ENCODE measurements at places on chromosomes 13 and 19.

DNA sequence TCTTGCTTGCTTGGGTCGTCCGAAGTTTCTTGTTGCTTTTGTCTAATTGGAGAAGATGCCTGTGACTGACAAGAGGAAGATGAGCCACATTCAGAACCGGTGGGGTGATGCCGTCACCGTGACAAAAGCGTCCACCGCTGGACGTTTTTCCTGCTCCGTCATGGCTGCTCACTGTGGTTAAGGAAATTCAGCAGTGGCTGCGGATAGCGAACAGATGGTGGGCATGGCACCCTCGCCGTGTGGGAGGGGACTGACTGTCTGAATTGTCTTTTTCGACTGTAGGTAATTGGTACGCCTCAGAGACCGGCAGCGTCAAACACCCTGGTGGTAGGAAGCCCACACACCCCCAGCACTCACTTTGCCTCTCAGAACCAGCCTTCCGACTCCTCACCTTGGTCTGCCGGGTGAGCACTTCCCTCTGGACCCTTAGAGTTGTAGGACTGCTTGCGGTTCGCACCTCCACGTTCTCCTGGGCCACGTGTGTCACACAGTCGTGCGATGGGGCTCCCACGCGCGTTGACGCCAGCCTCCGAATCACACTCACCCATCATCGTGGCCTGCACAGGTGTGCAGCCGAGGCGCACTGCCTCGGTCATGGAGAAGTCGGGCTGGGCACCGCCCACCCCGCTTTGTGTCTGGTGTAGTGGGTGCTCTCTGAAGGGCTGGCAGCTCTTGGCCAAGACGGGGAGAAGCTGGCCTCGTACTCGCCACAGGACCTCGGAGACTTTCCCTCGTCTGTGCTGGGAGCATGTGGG lies 26.5 kb downstream of the ATP4B start:
- no peak for DNase-seq

- DNase-seq, result no peak
Observed at GRCh38 chr19:35249848-35250711, 1.3 kb downstream of the LSR start.

DNA sequence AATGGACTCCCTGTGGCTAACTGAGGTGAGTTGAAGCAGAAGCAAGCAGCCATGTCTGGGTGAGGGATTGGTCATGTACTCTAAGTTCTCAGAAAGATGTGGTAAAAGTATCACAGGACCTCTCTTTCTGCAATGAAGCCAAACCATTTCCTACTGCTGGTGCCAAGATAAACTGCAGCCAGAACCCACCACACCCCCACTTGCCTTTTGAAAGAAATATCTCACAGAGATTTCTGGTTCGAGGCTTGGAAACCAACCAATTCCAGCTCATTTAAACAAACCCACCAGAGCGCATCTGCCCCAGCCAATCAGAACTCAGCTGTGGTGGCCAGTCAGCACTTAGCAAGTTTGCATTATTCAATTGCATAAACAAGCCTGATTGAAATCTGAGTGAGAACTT lies 204.5 kb upstream of the ATXN8OS start:
- no peak for DNase-seq

- DNase-seq, result no peak
Observed at GRCh38 chr13:33787051-33787591, 30.8 kb upstream of the RFC3 start.

- DNase-seq, result no peak
Observed at GRCh38 chr13:44274771-44275205, 98.8 kb upstream of the SERP2 start.

- DNase-seq, result no peak
Observed at GRCh38 chr13:59356607-59357006, 807.1 kb downstream of the DIAPH3 start.

DNA sequence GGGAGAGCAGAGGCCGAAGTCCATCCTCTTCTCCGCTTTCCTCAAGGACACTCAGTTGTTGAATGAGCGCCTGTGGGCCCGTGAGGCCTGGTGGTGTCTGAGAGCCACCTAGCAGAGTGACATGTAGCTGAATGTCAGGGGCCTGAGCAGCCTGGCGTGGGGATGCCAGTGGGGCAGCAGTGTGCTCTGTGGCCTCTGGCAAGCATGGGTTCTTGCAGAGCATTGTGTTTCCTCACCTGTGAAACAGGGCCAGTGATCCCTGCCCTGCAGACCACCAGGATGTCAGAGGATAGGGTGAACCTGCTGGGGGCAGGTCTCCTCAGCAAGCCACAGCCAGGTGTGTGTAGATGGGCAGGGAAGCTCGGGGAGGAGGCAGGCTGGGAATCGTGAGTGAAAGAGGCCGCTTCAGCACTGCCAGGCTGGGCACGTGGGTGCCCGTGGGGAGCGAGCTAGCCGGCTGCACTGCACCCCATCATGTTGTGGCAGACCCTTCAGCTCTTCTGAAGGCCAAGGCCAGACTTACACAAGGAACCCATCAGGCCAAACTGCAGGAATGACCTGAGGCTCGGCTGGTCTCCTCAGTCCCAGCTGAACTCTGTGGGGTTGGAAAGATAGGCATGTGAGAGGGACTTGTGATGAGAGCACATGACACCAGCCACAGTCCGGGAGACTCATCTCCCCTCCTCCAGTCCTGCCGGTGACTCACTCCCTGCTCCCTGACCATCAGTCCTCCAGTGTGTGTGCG lies 5.0 kb downstream of the PPP1R37 start:
- DNase-seq, result peak; percentile 73

- no peak for DNase-seq
Observed at GRCh38 chr19:29404951-29405727, 120.7 kb upstream of the VSTM2B start.

- DNase-seq, result no peak
Observed at GRCh38 chr13:30872685-30873461, 33.2 kb upstream of the MEDAG start.

DNA sequence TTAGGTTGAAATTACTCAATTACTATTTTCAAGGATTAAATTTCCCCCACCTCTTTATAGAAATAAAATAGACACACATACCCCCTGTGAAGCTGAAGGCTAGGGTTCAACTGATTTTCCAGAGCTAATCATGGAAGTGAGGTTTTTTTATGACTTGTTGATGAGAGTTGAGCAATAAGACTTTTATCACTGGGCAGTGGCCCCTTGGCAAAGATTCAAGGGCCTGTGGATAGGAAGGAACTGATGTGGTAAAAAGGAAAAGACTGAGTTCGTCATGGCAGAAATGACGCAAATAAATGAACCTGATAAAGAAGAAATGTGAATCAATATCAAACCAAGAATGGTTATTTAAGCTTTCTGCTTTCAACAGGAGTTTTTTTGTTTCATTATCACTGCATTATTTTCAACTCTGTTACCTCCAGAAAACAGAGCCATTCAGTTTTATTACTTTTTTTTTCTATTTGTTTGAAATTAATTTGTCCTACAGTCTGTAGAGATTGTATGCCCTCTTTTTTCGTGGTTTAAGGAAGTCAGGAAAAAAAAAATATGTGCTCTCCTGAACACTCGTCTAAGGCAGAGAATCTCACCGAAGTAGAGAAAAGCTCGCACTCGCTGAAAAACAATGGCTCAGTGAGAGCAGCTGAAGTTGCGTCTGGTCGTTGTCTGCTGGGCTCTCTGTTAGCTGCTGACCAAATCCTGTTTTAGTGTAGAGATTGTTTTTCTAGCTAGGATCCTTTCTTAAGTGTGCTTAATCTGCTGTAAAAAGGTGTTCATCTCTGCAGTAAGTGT lies 38.9 kb downstream of the STOML3 start:
- DNase-seq, result no peak

DNA sequence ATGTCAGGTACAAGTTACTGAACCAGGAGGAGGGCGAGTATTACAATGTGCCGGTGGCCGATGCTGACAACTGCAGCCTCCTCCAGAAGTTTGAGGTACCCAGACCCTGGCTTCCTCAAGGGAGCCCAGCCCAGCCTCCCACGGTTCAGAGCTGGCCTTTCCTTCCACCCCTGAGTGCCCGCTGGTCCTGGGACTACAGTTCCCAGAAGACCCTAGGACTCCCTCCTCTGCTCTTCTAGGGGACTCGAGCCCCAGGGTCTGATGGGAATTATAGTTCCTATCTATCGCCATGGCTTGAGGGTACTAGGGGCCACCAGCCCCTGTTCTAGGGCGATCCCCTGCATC lies 11.0 kb downstream of the PRKCG start:
- no peak for DNase-seq

DNA sequence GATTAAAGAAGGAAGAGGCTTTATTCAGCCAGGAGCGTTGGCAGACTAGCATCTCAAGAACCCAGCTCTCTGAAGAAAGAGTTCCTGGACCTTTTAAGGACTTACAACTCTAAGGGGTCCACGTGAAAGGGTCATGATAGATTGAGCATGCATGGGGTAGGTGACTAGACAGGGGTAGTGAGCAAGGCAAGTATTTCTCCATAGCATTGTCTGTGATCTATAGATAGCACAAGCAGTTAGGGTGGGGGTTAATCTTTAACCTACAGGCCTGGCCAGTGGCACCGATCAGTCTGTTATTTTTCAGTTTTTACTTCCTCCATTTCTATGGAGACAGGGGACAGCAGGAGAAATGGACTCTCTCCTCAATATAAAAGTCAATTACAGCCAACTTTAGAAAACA lies 983.7 kb downstream of the SLITRK1 start:
- DNase-seq, result no peak

GRCh38 chr13:44752164-44752563 lies 176.0 kb upstream of the TSC22D1 start:
- no peak for DNase-seq

DNA sequence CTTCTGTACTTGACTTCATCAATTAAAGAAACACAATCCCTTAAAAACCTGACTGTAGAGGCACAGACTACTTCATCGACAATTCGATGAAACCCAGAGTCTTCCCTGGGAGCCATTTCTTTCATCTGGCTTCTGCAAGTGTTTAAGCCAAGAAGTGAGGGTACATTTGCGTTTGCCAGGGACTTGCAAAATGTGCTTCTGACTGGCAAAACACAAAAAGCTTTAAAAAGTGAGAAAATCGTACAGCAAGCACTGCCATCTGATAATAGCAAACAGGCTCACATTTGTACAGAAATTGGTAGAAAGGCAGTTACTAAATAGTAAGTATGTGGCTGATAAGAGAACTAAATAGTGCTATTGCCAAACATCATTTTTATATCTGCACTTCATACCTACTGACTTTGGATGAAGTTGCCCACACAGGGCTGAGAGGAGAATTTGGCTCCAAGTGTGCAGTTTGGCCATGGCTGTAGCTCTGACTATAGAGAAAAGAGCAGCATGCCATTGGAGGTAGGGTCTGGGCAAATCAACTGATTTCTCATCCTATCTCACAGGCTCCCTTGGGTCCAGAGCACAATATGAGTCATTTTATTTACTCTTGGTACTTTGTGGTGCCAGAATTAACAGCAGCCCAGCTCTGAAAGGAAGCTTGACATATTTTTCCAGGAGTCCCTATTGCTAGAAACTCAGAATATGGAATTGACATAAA lies 358.1 kb downstream of the OXGR1 start:
- DNase-seq, result no peak

DNA sequence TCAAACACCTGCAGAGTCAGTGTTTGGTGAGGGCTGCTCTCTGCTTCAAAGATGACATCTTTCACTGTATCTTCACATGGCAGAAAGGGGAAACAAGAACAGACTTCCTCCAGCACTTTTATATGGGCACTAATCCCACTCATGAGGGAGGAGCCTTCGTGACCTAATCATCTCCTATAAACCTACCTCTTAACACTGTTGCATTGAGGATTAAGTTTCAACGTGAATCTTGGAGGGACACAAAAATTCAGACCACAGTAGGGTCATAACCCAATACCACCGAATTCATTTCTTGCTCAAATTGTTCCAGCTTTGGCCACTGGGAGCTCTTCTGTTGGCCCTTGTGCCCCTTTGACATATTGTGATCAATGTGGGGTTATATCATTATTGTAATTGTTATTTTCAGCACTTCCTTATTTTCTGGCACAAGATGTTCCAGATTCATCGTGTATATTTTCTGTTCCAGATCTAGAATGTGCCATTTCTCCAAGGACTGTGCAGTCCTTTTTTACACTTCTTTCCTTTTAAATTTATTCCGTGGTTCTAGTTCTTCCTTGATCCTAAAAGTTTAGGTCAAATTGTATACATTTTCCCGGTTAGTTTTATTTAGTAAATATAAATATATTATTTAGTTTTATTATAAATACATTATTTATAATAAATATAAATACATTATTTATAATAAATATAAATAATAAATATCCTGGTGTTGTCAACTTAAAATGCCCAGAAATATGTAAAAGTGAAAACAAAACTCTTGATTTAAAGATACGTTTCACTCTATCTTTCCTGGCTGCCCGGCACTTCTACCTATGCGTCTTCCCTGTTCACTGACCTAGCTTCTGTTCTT lies 35.5 kb upstream of the IGFL4 start:
- no peak for DNase-seq

DNA sequence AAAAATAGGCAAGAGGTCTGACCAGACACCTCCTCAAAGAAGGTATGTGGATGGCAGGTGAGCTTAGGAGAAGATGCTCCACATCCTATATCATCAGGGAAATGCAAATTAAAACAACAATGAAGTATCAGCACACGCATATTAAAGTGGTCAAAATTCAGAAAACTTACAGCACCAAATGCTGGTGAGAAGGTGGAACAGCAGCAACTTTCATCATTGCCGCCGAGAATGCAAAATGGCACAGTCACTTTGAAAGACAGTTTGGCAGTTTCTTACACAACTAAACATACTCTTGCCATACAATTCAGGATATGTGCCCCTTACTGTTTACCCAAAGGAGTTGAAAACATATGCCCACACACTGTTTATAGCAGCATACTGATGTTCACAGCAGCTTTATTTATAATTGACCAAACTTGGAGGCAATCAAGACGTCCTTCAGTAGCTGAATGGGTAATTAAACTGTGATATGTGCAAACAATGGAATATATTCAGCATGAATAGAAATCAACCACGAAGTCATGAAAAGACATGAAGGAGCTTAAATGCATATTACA lies 22.5 kb downstream of the OR10H4 start:
- DNase-seq, result no peak

DNA sequence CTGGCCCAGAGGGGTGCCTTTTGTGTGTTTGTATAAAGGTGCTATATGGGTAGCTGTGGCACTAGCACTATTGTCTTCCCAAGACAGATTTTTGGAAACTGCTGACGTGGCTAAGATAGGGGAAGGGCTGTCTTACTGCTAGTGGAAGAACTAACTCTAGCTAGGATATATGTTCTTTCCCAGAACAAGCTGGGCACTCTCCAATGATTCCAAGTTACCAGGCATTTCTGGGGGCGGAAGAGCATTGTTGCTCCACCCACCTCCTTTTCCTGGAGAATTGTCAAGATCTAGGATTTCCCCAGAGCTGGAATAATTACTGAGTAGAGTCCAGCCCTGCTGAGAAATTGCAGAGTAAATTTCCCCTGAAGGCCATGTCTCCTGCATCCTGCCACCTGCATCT lies 408.3 kb downstream of the KLF5 start:
- DNase-seq, result no peak

DNA sequence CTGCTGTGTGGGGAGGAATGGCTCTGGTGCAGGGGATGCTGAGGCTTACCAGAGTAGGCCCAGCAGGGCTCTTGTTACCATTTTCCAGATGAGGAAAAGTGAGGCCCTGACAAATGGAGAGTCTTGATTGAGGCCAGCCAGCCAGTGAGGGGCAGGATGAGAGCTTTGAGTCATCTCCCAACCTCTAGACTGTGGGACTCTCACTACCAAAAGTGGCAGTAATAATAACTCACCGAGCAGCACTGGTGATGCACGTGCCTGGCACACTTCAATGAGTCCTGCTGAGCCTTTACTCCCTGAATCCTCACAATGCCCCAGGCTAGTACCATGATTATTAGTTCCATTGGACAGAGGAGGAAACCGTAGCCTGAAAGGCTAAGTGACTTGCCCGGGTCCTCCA lies 7.8 kb downstream of the CIC start:
- DNase-seq, result no peak
